Hematopoietic multipotent progenitor cell treated with erythropoietin and hydrocortisone succinate and interleukin-3 and kit ligand, for 15 days (in vitro differentiated cells): ENCODE measurements at places on chromosomes 7 and 10.

DNA sequence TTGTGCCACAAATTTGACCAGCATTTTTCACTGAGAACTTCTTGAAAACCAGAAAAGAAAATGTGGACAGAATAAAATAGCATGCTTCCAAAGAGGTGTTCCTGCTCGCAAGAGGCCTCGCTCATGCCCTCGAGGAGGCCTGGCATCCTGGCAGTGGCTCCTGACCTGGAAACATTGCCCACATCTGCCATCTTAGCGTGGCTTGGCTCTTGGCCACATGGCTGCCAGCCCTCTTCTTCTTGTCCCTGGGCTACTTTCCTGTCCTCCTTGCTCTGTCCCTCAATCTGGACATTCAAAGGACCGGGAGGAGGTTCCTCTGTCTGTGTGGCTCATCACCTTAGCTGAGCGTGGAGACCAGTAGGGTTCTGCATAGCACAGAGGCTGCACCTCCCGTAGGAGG, 131.6 kb upstream of the TMEM72 start:
- no peak for DNase-seq

- no peak for DNase-seq
Observed at GRCh38 chr7:158702196-158702595, 2.4 kb downstream of the NCAPG2 start.

GRCh38 chr7:147775516-147776284, 814.9 kb upstream of the C7orf33 start:
- DNase-seq: no peak

DNA sequence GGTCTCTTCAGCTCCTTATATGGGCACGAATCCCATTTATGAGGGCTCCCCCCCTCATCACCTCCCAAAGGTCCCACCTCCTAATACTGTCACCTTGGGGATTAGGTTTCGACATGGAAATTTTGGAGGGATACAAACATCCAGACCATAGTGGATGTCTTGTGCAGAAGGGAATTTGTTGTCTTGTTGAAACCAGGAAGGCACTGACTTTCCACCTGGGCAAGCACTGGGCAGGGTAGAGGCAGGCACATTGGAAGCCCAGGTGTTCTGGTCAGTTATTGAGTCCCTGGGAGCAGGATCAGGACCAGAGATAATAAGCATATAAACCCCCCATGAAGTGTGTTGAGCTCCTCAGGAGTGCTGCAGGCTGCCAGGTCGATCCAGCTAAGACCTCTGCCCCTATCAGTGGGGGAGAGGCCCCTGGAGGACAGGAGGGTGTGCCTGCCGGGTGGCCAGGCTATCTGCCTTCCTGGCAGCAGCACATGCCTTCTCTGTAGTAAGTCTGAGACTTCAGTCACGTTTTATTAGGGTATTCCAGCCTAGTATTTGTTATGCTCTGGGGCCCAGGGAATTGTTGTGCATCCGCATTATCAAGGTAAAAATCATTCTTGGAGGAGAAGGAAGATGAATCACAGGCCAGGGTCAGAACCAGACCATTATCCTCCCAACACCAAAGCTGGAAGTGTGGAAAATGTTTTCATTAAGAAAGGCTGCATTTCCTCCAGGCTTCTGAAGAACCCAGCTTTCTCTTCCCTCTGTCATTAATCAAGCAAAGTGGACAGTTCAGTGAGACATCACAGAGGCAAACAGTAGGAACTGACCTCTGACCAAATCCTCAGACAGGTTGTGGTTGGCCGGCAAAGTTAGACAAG, 503.1 kb downstream of the GRID1 start:
- DNase-seq: no peak

DNA sequence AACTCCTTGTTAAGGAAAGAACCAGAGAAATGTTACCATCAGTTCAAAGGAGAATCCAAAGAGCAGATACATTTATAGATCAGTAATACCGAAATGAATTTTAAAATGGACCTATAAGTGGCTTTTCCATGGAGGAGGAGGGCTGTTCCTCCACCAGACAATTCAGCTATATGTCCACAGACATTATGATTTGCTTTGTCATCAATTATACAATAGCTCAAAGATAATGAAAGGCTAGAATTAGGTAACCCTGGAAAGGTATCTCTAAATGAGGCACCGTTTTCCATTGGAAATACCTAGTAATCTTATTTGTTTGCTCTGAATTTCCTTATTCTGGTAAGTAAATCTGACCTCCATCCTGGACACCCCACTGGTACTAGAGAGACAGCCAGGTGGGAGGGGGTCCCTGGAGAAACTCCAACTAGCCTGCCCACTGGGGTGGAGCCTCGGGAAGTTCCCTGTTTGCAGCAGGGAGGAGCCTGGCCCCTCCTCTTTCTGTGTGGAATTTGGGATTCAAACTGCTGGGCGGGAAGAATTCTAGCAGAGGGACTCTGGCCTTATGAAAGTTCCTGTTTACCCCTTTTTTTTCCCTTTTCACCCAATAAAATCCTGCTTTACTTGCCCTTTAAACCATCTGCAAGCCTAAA, 218.0 kb downstream of the PHF14 start:
- DNase-seq: no peak

DNA sequence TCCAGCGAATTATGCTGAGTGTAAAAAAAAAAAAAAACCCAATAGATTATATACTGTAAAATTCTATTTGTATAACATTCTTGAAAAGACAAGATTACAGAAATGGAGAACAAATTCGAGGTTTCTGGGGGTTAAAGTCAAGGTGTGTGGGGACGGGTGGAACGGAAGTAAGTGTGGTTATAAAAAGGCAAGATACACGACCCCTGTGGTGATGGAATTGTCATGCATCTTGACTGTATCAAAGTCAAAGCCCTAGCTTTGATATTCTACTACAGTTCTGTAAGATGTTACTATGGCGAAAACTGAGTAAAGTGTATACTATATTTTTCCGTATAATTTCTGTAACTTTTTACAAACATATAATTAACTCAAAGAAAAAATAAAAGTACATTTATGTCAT, 718.2 kb upstream of the PCDH15 start:
- DNase-seq: no peak

DNA sequence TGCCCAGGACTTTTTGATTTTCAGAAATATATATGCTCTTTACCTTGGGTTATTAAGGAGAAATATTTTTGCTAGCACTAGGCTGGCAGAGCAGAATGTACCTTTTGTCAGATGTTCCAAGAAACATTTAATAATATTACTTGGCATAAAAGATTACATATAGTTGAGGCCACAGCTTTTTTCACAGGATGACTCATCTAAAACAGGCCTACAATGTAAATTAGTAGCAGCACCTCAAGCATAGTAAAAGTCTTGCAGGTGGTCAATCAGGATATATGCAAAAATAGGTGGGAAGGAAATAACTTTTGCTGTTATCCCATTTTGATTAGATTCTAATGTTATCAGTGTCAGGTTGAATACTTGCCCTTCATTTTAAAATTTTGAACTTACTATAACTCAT, 14.9 kb upstream of the ITGB1 start:
- DNase-seq: no peak

DNA sequence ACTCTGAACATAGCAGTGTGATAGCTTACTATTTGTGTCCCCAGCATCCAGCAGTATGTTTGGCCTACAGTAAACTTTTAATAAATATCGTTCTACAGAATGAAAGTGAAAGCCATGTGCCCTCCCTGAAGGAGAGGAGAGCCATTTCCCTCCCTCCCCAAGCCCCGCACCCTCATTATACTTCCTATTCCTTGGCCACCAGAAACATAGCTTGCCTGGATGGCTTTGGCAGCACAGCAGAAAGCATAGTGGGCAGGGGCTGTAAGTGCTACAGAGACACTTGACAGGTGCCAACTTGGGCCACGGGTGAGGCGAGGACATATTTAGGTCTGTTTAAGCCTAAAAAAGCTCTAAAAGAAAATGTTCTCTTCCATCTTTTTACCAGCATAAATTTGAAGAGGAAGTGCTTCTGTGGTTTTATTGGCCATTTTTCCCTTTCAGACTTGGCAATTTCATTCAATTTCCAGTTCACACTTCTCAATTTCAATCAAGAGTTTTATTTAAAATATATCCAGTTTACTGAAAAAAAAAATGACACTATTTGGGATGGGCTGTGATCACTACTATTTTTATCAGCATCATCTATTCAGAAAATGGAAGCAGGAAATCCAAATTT, 12.7 kb downstream of the HHEX start:
- DNase-seq: no peak

DNA sequence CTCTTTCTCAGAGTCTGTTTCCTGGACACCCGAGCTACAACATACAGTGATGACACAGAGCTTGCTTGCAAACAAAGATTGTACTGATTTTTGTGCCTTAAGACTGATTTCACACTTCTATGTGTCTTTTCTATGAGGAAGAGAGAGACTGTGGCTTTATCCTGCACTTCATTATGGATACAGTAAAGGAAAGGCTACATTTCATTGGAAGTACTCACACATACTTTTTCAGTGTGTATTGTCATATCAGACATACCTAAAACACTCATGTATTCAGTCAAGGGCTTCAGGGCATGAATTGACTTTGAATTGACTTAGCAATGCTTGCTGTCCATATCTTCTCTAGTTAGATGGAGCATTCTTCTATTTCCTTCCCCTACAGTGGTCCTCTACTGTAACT, 135.5 kb upstream of the IMMP2L start:
- no peak for DNase-seq
